ENCODE measurements at places on chromosomes 2 and 18.

GRCh38 chr18:50038448-50038847 lies 156.5 kb downstream of the MYO5B start:
- no peak for DNase-seq

DNA sequence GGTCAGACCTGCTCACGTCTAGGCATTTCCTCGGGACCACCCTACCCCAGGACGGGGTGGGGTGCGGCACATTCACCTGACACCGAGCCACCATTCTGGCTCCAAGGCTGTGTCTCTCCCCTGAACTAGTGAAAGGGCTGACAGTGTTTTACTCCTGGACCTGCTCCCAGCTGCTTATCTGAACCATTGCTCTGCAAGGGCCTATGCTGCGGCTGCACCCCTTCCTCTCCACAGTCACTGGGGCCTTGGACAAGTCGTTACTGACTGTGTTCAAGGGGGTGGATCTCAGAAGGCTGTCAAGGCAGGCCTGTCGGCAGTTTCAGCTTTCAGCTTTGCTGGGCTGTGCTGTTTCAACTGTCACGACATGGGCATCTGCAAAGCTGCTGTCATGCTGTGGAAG lies 11.7 kb downstream of the CREG2 start:
- DNase-seq: no peak

- DNase-seq: no peak
Observed at GRCh38 chr2:54952425-54952824, 97.8 kb downstream of the RTN4 start.

DNA sequence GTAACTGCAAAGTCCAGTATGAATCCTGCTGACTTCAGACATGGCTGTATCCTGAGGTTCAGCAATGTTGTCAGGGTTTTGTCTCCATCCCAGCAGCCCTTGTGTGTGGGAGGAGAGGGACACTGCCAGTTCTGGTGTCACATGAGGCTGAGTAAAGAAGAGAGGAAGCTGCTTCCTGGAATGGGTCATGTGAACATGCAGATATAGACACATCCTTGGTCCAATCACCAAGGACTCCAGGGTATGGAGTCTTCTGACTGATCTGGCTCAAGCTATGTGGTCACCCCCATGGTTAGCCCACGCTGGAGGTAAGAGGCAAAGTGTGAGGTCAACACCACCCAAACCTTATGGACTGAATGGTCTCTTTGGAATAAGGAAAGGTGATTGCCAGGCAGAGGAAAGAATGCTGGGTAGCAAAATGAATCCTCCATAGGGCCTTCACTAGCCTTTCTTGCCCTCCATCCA lies 134.4 kb upstream of the SLC1A4 start:
- no peak for DNase-seq

DNA sequence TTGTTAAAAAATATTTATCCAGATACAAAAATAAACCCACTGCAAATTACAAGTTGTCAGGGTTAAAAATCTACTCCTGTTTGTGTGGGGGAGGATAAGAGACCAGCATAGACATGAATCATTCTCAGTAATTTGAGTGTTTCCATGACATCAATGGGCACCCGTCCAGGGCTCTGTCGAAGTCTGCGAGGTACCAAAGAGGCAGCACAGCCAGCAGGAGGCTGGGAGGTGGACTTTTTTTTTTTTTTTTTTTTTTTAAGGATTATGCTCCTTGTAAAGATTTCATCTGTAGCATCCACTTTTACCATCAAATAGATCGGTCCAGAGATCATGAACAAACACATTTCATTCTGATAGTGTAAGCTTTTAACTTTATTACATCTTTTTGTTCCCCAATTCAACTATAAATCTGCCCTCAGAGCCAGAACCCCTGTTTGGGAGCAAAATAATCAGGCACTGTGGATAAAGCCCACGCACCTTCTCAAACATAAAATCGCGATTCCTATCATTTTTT lies 182.0 kb downstream of the TCF4 start:
- peak; percentile 10 for DNase-seq

DNA sequence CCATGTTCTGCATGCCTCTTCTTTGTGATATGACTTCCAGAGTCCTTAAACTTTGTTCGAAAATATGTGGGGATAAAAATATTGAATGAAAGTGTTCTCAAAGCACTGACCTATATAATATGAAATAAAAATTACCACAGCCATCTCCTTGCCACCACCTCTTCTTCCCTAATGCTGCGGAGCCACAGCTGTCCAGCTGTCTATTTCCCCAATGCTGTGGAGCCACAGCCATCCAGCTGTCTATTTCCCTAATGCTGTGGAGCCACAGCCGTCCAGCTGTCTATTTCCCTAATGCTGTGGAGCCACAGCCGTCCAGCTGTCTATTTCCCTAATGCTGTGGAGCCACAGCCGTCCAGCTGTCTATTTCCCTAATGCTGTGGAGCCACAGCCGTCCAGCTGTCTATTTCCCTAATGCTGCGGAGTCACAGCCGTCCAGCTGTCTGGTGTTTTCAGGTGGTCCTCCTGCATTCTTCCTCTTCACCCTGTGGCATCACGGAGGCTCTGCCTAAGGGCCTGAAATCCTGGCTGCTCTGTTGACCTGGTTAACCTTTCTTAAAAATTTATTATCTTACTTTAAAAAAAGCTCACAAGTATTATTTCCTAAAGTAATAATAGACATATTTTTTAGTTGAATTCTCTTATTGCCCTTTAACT lies 266.1 kb upstream of the MEX3C start:
- no peak for DNase-seq

GRCh38 chr2:55048508-55049042 lies 1.7 kb downstream of the RTN4 start:
- peak; percentile 10 for DNase-seq

DNA sequence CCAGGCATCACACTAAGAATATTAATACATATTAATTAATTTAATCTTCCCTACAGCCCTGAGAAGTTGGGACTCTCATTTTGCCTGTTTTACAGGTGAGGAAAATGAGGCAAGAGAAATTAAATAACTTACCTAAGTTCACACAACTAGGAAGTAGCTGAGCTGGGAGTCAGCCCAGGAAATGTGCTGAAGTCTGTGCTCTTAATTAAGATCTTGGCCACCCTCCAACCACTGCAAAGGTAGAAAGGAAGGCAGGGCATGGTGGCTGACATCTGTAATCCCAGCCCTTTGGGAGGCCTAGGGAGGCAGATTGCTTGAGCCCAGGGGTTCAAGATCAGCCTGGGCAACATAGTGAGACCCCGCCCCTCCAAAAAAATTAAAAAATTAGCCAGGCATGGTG lies 12.9 kb upstream of the MGAT4A start:
- DNase-seq: no peak

GRCh38 chr2:184006998-184007397 lies 591.3 kb upstream of the ZNF804A start:
- DNase-seq: no peak

DNA sequence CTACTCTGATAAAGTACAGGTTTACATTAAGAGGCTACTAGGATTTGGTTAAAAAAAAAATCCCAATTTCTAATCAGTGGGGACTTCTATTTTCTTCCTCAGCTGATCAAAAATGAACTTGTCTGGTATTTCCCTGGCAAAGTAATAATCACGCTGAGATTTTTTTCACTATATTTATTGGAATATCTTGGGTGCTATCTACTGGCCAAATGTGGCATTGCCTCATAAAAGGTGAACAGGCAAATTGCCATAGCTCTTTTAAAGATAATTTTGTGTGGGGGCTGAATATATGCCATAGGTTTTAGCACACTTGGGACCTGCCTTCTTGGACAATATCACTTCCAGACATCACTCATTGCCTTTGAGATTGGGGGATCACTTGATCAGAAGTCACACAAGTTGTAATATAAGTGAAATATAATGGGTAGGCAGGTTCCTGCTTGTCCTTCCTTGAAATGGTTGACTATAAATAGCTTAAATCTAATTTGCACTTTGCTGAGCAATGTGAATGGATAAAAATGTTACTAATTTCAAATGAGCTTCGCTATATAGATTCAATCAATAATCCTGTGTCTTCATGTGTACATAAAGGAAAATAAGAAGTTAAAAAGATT lies 7.0 kb upstream of the NXPH2 start:
- no peak for DNase-seq

- DNase-seq: no peak
Observed at GRCh38 chr2:74094291-74094690, 53.4 kb downstream of the BOLA3 start.

- DNase-seq: no peak
Observed at GRCh38 chr2:40115894-40116293, 336.0 kb downstream of the SLC8A1 start.

- no peak for DNase-seq
Observed at GRCh38 chr2:37707393-37707792, 36.0 kb upstream of the CDC42EP3 start.

DNA sequence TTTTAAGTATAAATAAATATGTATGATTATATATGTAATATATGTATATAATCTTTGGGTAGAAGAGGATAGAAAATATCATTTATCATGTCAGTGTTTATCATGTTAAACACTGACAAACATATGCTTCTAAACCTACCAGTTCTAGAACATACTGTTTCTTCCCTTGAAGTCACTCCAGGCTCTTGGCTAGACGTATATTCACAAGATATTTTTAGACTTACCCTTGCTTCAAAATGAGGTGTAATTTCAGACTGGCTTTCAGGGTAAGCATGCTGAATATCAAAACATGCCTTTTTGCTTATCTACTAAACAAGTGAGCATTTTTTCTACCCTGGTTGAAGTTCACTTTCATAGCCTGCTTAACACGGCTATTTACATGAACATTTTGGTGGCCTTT lies 642.4 kb upstream of the PKDCC start:
- no peak for DNase-seq

DNA sequence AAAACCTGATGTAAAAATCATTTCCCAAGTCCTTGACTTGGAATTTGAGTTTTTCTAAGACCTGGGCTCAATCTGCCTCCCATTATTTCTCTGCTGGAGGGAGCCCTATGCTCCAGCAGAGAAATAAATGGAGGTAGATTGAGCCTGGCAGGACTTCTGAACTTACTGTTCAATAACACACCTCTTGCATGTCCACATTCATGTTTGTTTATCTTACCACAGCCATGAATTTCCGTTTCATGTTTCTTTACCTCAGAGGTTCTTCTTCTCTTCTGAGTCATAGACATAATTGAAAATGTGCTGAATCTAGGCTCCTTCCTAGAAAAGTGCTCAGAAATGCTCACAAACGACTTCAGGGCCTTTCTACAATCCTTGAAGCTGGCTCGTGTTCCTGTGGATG lies 170.8 kb downstream of the PMAIP1 start:
- no peak for DNase-seq

- no peak for DNase-seq
Observed at GRCh38 chr2:7667260-7667757, 750.1 kb downstream of the RNF144A start.

GRCh38 chr18:53698907-53699306 lies 525.6 kb downstream of the MBD2 start:
- no peak for DNase-seq

GRCh38 chr2:229252280-229252679 lies 18.8 kb downstream of the PID1 start:
- DNase-seq: no peak

GRCh38 chr2:39501412-39501811 lies 64.3 kb upstream of the MAP4K3 start:
- DNase-seq: no peak

- DNase-seq: no peak
Observed at GRCh38 chr2:103396152-103396551, 634.3 kb downstream of the TMEM182 start.

DNA sequence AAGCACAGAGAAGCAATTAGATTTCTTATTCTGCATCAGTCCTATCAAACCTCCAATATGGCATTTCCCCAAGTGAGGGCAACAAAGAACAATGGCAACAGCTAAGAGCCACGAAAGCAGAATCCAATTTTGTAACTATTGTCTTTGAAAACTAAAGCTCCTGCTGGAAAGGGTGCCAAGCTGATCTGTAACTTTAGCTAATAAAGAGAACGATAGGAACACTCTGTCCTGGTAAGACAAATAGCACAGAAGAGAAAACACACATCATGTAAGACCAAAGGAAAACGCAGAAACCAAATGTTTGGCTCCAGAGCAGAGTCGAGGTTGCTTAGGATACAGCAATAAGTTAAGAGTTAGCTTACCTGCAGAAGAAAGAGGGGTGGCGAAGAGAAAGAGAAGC lies 160.5 kb downstream of the STK39 start:
- DNase-seq: no peak

GRCh38 chr2:224956706-224957105 lies 85.6 kb downstream of the DOCK10 start:
- DNase-seq: no peak

DNA sequence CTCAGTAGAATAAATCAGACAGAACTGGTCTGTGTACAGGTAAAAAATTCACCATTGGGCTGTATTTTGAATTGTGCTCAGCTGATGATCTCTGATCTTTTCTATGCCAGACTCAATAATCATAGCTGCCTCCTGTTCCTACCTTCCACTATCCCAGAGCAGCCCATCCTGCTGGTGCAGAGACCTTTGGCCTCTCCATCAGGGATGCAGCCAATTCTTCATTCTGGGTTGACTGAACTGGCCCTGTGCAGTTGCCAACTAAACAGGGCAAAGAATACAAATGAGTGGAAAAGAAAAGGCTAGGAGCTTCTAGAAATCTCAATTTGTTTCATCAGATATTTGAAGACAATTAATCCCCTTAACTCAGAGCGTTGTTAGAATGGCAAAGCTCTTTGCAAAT lies 1781.3 kb upstream of the CELF4 start:
- DNase-seq: no peak

DNA sequence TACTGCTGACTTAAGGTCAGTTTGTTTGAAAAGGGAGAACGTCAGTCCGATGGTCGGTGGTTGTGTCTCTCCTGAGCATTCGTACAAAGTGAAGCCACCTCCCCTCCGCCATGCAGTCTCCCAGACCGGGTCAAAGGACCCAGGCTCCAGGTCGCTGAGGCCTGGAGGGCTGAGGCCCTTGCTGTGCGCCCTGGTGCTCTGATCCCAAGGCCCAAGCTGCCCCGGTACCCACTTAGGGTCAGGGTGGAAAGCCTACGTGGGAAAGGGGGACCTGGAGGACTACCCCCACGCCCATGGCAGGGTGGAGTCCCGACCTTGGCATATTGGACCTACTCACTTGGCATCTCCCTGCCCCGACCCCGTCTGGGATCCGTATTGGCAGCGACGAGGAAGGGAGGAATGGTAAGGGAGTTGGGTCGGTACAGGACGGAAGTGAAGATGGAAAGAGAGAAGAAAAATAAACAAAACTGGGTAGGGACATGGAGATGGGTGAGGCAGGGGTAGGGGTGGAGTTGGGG lies 8.0 kb upstream of the SIX3 start:
- DNase-seq: no peak

GRCh38 chr2:44211183-44211582 lies 42.5 kb downstream of the PPM1B start:
- DNase-seq: no peak

DNA sequence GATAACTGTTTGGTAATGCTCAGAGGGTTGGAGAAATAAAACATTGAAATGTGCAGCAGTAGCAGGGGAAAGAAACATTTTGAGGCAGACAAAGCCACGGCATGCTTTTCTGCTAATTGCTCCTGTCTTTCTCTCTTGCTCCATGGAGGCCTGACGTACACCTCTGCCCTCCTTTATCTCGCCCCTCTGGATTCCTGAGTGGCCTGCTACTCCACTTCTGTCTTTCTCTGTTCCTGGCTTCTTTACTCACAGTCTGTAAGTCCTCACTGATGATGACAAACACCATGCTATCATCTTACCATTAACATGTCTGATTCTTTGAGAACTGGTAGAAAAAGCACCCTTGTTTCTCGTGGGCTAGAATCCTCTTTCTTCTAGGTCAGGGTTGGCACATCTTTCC lies 392.9 kb downstream of the MEIS1 start:
- DNase-seq: no peak

Measured in activated naive CD8-positive, alpha-beta T cell treated with anti-CD3 and anti-CD28 coated beads, Interleukin-2, amount 50 U/mL, for 24 hours (primary cell).